ENCODE measurements at places on chromosomes 4 and X.

DNA sequence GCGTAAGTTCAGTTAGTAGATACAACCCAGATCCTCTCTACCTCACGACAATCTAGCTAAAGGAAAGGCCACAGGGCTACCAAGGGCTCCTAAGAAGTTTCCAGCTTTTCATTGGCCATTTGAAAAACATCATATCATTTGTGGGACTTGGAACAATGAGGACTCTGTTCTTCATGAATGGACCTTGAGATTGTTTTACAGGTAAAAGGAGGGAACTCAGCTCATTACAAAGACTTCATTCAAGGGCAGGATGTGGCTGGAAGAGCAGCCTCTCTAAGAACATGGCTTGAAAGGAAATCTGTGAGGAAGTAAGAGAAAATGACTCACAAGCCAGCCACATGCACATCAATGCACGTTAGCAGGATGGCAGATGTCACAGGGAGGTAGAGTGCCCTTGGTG, 105.9 kb upstream of the SLC7A11 start:
- no peaks in the 10 kb centered on the region for H3K27me3 ChIP-seq
- H3K4me1 ChIP-seq: no peaks in the 10 kb centered on the region
- no peak for DNase-seq
- H3K4me3 ChIP-seq: no peak overlapping the region
- H3K36me3 ChIP-seq: no peaks in the 10 kb centered on the region

- H3K4me1 ChIP-seq: no peaks in the 10 kb centered on the region
- H3K36me3 ChIP-seq: no peaks in the 10 kb centered on the region
- no peak overlapping the region for H3K4me3 ChIP-seq
- no peak for DNase-seq
- no peak overlapping the region for H3K27ac ChIP-seq
- no peaks in the 10 kb centered on the region for H3K27me3 ChIP-seq
Measured at GRCh38 chr4:61984260-61984909, 784.3 kb downstream of the ADGRL3 start.

DNA sequence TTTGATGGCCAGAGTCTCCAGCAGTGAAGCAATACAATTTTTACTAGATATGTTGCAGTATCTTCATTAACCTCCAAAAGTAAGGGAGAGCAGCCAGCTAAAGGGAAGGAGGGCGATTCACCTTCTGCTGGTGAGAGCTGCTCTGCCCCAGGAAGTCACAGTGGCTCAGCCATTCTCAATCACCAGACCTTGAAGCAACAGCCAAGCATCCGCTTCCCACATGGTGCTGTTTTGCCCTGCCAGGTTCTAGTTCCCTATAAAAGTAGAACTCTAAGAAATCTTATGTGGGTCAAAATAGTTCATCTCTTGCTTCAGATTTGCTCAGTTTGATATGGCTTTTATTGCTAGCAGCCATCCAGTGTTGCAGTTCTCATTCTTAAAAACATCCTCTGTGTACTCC, 166.8 kb downstream of the STIM2 start:
- H3K4me1 ChIP-seq: no peaks in the 10 kb centered on the region
- H3K27ac ChIP-seq: no peak overlapping the region
- peaks cover 8% of the 10 kb centered on the region for H3K36me3 ChIP-seq

- H3K4me3 ChIP-seq: no peak overlapping the region
- H3K36me3 ChIP-seq: no peaks in the 10 kb centered on the region
- no peak overlapping the region for H3K27ac ChIP-seq
- H3K27me3 ChIP-seq: no peaks in the 10 kb centered on the region
- no peak for DNase-seq
Measured at GRCh38 chr4:122434285-122434684, 22.2 kb downstream of the IL2 start.

- no peak within 1 kb of the TSS for H3K27ac ChIP-seq
- H3K27me3 ChIP-seq: no peaks in the 10 kb centered on the region
- no peaks in the 10 kb centered on the region for H3K4me1 ChIP-seq
- DNase-seq: no peak
Measured at GRCh38 chrX:154834562-154834961, at the start of gene SMIM9. TSS of gene SMIM9 (minus strand) at chrX:154834662. CDS start at chrX:154830856, 3,806 bp downstream.

DNA sequence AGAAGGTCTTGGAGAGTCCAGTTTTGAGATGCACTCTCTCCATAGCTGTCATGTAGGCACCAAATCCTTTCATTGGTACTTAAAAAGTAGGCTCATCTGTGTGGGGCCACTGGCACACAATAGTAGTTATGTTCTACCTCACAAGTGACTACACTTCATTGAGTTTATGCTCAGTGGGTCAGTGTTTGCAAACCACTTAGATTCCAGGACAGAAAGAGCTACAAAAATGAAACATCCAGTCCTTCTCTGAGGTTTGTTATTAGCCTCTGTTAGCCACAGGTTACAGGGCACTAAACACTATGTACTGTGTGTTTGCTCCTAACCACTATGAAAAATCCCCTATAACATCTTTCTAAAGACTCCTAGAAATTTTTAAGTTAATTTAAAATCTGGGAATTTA, 13.8 kb downstream of the RAB28 start:
- no peak overlapping the region for H3K4me3 ChIP-seq
- no peak overlapping the region for H3K27ac ChIP-seq
- no peak for DNase-seq
- no peaks in the 10 kb centered on the region for H3K4me1 ChIP-seq

DNA sequence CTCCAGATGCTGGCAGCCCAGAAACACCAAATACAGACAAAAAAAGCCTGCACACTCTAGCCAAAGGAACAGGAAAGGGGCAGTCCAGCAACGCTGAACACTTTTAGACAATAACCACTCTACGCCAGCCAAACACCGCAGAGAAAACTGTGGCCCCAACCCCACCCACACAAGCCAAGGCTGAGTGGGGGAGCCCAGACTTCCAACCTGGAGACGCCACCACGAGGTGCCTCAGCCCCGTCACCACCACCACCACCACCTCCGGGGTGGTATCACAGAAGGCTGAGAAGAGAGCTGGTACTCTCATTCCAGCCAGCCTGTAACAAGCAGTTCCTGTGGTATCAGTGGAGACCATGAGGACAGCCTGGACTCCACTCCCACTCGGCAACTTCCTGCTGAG, 22.8 kb downstream of the MEPE start:
- H3K27ac ChIP-seq: no peak overlapping the region
- no peaks in the 10 kb centered on the region for H3K4me1 ChIP-seq
- no peaks in the 10 kb centered on the region for H3K36me3 ChIP-seq
- DNase-seq: no peak
- H3K4me3 ChIP-seq: no peak overlapping the region

- no peak overlapping the region for H3K4me3 ChIP-seq
- DNase-seq: no peak
- no peaks in the 10 kb centered on the region for H3K36me3 ChIP-seq
- H3K4me1 ChIP-seq: no peaks in the 10 kb centered on the region
- H3K27me3 ChIP-seq: no peaks in the 10 kb centered on the region
- H3K27ac ChIP-seq: no peak overlapping the region
Measured at GRCh38 chrX:135625995-135626394, 87.4 kb upstream of the CT45A1 start.

- H3K27ac ChIP-seq: no peak overlapping the region
- no peaks in the 10 kb centered on the region for H3K27me3 ChIP-seq
- no peak for DNase-seq
- H3K4me1 ChIP-seq: no peaks in the 10 kb centered on the region
Measured at GRCh38 chr4:94856030-94856429, 98.3 kb downstream of the BMPR1B start.

DNA sequence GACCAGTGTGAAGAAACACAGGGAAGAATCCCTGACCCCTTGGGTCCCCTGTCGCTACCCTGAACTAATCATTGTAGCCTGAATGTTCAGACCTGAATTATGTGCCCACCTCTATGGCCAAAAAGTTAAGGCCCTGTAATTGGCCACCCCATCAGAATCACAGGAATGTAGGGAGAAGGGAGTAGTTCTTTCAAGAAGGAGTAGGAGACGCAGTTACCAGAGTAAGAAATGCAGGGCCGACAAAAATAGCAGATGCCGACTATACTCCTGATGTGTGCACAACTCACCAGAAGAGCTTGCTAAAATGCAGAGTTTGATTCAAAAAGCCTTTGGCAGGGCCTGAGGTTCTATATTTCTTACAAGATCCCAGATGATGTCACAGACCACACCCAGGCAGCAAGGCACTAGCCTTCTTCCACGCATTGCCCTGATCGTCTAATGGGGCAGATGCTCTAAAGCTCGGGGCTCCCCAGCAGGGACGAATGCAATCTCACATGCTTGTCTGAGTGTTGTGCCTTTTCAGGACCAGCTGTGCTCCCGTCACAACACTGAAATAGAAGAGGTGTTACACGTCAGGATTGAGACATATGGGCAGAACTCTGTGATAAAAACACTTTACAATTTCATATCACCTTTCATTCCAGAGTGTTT, 161.0 kb upstream of the FAM241A start:
- no peak overlapping the region for H3K4me3 ChIP-seq
- H3K27ac ChIP-seq: no peak overlapping the region
- DNase-seq: no peak
- no peaks in the 10 kb centered on the region for H3K36me3 ChIP-seq
- H3K27me3 ChIP-seq: no peaks in the 10 kb centered on the region

GRCh38 chr4:108166441-108167315, 2.1 kb downstream of the LEF1 start:
- peaks cover 10% of the 10 kb centered on the region for H3K4me1 ChIP-seq
- DNase-seq: peak; percentile 87
- no peaks in the 10 kb centered on the region for H3K27me3 ChIP-seq

DNA sequence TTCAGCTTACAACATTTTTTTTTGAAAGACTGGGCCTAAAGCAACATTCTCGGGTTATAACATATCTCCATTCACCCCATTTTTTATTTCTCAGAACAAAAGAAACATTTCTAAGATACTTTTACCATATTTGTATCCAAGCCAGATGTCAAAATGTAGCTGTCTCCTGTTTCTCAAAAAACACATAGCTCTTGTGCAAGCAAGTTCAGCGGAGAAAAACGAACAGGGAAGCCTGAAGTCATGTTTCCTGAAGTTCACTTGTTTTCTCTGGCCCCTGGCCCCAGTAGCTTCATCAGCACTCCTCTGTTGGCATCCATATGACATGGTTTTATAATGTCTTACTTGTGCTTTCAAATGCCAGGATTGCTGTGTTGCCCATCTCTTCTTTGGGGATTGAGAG, 218.2 kb downstream of the BANK1 start:
- H3K4me3 ChIP-seq: no peak overlapping the region
- no peaks in the 10 kb centered on the region for H3K36me3 ChIP-seq
- H3K4me1 ChIP-seq: no peaks in the 10 kb centered on the region
- H3K27me3 ChIP-seq: no peaks in the 10 kb centered on the region
- no peak for DNase-seq

DNA sequence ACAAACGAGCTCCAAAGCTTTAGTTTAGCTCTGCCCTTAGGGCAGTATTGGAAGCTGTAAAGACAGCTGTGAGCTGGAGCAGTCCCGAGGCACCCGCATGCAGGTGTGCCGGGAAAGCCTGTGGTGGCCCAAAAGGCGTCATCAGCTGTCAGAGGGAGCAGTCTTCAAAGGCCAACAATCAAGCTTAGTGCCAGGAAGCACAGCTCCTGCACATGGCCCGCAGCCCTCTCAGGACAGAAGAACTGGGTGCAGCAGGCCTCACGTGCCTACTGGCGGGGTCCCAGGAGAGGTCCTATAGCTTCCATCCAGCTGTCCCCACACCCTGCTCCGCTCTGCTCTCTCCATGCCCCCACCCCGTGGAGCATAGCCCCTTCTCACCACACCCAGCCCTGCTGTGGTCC, 92.2 kb upstream of the TRIM2 start:
- peaks cover 51% of the 10 kb centered on the region for H3K4me1 ChIP-seq
- no peak overlapping the region for H3K4me3 ChIP-seq
- no peaks in the 10 kb centered on the region for H3K27me3 ChIP-seq
- H3K36me3 ChIP-seq: no peaks in the 10 kb centered on the region
- H3K27ac ChIP-seq: no peak overlapping the region

GRCh38 chr4:80010316-80010715, 62.7 kb downstream of the ANTXR2 start:
- no peaks in the 10 kb centered on the region for H3K36me3 ChIP-seq
- no peaks in the 10 kb centered on the region for H3K27me3 ChIP-seq
- DNase-seq: no peak
- H3K4me1 ChIP-seq: peaks cover 2% of the 10 kb centered on the region
- H3K27ac ChIP-seq: no peak overlapping the region
- H3K4me3 ChIP-seq: no peak overlapping the region

DNA sequence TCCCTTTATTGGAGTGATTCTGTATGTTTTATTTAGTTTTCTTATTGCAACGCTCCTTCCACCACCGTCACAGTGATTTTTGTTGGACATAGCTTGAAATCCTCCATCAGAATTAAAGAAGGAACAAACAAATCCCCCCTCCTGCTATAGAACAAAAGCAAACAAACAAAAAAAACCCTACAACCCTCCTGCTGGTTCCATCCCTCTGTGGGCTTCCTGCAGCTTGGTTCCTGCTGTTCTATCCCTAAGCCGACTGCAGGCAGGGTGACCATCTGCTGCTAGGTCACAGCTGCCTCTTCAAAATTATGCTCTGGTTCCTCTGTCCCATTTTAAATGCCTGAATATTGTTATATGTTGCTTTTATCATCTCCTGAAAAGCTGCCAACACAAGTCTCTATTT, 116.8 kb upstream of the AGA start:
- H3K4me3 ChIP-seq: no peak overlapping the region
- no peaks in the 10 kb centered on the region for H3K36me3 ChIP-seq
- no peaks in the 10 kb centered on the region for H3K27me3 ChIP-seq

- no peak overlapping the region for H3K27ac ChIP-seq
- no peaks in the 10 kb centered on the region for H3K27me3 ChIP-seq
- no peak overlapping the region for H3K4me3 ChIP-seq
- H3K36me3 ChIP-seq: no peaks in the 10 kb centered on the region
- no peaks in the 10 kb centered on the region for H3K4me1 ChIP-seq
Measured at GRCh38 chr4:105119356-105119755, 27.3 kb upstream of the TET2 start.

DNA sequence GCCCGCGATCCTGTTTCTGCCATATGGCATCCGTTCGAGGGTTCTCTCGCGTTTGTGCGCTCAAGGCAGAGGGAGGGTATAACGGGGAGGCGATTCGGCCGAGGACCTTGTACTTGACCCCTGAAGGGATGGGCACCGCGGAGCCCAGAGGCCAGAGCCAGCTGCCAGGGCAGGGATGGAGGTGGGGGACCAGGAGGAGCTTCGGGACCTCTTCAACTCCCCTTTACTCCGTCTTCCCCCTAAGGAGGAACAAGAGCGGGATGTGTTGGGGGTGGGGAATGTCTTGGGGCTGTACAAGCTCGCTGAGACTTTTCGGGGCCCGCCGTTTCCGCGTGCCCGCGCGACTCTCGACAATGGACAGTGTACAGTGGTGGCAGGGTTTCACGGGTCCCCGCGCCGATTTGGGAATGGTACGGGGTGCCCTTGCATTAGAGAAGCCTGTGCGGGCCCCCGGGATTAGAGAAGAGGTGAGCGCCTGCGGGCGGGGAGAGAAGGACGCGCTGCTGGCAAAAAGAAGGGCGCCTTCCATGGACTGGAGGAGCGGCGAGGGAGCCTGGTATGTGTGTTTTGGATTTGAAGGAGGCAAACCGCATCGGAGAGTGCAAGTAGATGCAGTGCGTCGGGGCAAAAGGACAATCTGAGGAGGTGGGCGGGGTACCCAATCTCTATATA, 760 bp downstream of the UGT8 start:
- peaks cover 22% of the 10 kb centered on the region for H3K27me3 ChIP-seq
- H3K36me3 ChIP-seq: no peaks in the 10 kb centered on the region
- no peak for DNase-seq
- H3K4me3 ChIP-seq: no peak overlapping the region

- H3K4me3 ChIP-seq: no peak overlapping the region
- H3K27ac ChIP-seq: no peak overlapping the region
- no peaks in the 10 kb centered on the region for H3K27me3 ChIP-seq
- no peak for DNase-seq
- no peaks in the 10 kb centered on the region for H3K36me3 ChIP-seq
Measured at GRCh38 chrX:106980952-106981626, 18.9 kb downstream of the MORC4 start.

- H3K27ac ChIP-seq: no peak overlapping the region
- no peak overlapping the region for H3K4me3 ChIP-seq
- H3K36me3 ChIP-seq: no peaks in the 10 kb centered on the region
- DNase-seq: no peak
- H3K4me1 ChIP-seq: no peaks in the 10 kb centered on the region
- H3K27me3 ChIP-seq: no peaks in the 10 kb centered on the region
Measured at GRCh38 chr4:174141876-174142275, 141.6 kb downstream of the FBXO8 start.

All from thymus (tissue), 14 donors.